ENCODE measurements at places on chromosomes 13 and 19. TPM values are rescaled to one million over a fixed set of nuclear protein-coding genes. Genes with fewer than 3 reads are reported as not detected.

DNA sequence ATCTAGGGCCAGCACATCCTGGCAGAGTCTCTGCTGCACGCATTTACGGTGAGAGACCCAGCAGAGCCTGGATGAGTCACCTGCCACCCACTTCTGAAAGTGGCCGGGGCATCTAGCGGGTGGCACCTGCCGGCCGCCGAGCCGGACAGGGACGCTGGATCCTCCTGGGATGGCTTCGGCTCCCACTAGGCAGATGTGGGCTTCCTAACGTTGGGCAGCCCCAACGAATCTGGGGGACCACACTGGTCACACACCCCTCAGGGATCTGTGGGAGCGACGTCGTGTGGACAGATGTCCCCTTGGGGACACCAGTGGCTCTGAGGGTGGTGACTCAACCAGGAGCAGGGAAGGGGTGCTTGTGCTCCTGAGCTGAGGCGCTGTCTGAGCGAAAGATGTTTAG lies 32.2 kb downstream of the TMEM255B start:
- DNase-seq, result no peak

- DNase-seq, result no peak
Measured at GRCh38 chr13:103081435-103081834, 15.2 kb upstream of the SLC10A2 start.

GRCh38 chr13:46604226-46604990 lies 51.4 kb downstream of the LRCH1 start:
- no peak for DNase-seq

GRCh38 chr13:64186071-64186470 lies 2770.4 kb upstream of the PCDH20 start:
- no peak for DNase-seq

- DNase-seq, result no peak
Measured at GRCh38 chr13:99315186-99315585, 8.0 kb upstream of the GPR183 start.

DNA sequence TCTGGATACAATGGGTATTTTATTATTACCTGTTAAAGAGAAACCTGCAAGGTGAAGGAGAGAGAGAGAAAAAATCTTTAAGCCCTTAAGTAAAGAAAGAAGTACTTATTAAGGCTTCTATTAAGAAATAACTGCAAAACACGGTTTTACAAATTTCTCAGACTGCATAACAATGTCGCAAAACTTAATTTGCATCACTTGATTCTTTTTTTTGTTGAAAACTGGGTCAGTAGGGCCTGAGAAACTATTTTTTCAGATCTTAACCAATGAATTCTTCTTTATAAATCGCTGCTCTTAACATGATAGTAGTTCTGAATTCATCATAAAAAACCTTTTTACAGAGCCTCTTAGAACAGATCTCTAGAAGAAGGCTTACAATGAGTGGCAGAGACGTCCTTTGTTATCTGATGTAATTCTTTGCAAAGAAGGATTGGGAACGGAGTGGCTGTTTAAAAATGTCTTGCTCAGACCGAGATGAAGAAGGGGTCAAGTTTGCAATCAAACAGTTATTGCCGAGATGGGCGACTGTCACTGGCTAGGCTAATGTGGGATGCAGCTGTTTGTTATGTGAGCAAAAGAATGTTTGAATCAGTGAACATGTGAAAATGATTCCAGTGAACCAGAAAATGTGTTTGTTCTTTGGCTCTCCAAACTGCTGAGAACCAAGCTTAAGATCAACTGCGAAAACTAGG lies 76.3 kb downstream of the ZNF536 start:
- no peak for DNase-seq

- no peak for DNase-seq
Measured at GRCh38 chr13:41682766-41683165, 225.4 kb downstream of the RGCC start.

- DNase-seq, result no peak
Measured at GRCh38 chr13:30971575-30971974, 39.1 kb downstream of the TEX26 start.

Gene CBLC
- not detected for total RNA-seq

Gene ICAM3
- 62.2 TPM for total RNA-seq

Gene MAP3K10
- total RNA-seq, result 16.4 TPM

Gene RXFP2
- not detected for total RNA-seq

Gene ZNF491
- total RNA-seq, result 0.13 TPM

Gene CNFN
- total RNA-seq, result not detected

Measured in activated T-cell treated with anti-CD3 and anti-CD28 coated beads, Interleukin-2, amount 50 U/mL, for 4 hours (primary cell).